Stimulated activated CD8-positive, alpha-beta memory T cell treated with anti-CD3 and anti-CD28 coated beads, Interleukin-4, amount 100 ng/mL, for 1 hour (primary cell): ENCODE measurements at places on chromosomes 4 and X.

DNA sequence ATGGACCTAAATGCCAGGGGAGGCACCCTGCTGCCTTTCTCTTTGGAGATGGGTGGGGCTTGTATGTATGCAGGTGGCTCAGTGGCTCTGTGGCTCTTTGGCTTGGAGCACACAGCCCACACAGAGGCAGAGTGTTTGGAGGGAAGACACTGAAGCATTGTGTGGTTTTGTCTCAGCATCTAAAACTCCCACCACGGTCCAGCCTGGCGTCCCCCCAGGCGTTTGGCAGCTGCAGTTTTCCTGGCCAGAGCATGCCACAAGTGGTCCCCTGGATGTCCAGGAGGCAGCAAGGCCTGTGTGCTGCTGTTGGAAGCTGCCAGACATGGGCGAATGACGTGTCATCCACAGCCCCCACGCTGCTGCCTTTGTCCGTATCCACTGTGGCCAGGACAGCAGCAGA, 32.2 kb upstream of the PSAPL1 start:
- DNase-seq: no peak

- no peak for DNase-seq
These were observed 63.4 kb downstream of the CLDN34 start for GRCh38 chrX:10030570-10030969.

DNA sequence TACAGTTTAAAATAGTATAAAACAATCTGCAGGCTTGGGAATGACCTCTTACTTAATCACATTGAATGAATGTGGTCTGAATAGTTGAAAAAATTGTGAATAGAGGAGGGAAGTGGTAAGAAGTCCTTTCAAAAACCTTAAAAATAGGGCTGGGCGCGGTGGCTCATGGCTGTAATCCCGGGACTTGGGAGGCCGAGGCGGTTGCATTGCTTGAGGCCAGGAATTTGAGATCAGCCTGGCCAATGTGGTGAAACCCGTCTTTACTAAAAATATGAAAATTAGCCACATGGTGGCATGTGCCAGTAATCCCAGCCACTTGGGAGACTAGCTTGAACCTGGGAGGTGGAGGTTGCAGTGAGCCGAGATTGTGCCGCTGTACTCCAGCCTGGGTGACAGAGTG, 36.5 kb downstream of the HERC3 start:
- no peak for DNase-seq

DNA sequence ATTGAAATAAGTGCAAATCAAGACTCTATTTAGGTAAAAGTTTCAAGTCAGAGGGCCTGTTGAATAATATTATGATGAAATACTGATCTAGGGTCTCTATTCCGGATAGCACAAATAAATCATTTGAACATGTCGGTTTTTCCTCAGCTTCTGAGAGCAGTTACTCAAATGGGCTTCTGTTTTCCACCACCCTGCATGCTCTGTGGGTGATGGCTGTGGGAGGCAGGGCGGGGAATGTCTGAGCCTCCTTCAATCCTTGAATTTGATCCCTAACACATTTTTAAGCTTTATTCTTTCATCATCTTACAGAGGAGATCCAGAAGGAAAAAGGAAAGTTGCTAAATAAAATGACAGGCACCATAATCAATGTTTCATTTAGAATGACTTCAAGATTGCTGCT, 8.5 kb downstream of the UNC5C start:
- DNase-seq: no peak

- no peak for DNase-seq
These were observed 22.7 kb downstream of the KLF3 start for GRCh38 chr4:38686682-38687081.

- no peak for DNase-seq
These were observed 155.4 kb upstream of the IL15 start for GRCh38 chr4:141480950-141481349.

- DNase-seq: no peak
These were observed 47.3 kb upstream of the RAB9B start for GRCh38 chrX:103879339-103879738.

- no peak for DNase-seq
These were observed 115.8 kb downstream of the THOC2 start for GRCh38 chrX:123617007-123617406.

- DNase-seq: no peak
These were observed 61.9 kb downstream of the COX18 start for GRCh38 chr4:73007526-73008100.

DNA sequence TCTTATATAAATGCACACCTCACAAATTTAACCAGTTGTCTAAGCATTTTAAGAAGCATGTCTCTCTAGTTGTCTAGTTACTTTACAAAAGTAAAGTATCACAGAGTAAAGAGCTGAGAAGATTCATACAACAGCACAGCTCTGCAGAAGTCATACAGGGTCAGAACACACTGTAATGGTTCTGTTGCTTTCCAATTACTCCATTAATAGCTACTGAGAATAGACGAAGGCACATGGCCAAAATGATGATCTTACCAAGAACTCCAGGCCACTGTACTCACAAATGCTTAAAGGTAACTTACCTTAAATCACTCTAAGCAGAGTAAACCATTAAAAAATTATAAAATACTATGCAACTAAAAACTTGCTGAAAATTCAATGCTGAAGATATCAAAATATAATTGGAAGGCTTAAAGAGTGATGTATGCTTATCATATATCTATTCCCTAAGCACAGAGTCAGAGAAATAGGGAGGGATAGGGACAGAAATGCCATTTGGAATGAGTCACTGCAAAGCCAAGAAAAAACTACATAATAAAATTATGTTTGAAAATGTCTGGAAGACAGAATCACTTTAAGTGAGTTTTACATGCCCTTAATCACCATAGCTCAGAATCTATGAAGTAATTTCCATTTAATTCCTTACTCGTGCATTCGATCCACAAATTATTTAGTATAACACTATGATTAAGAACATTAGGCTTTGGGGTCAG, 71.0 kb downstream of the DDX60L start:
- no peak for DNase-seq

GRCh38 chr4:149741186-149741831, 74.3 kb downstream of the IQCM start:
- DNase-seq: no peak

GRCh38 chr4:108210989-108211835, 42.5 kb upstream of the LEF1 start:
- DNase-seq: no peak

GRCh38 chr4:45621971-45622370, 501.9 kb downstream of the GABRG1 start:
- DNase-seq: no peak

- no peak for DNase-seq
These were observed 224.9 kb upstream of the VCX3A start for GRCh38 chrX:6759655-6760375.

- DNase-seq: no peak
These were observed 2.9 kb downstream of the GPRASP3 start for GRCh38 chrX:102723456-102723855.

GRCh38 chr4:141782205-141782604, 145.8 kb downstream of the IL15 start:
- DNase-seq: no peak

- no peak for DNase-seq
These were observed 61.1 kb upstream of the ARSJ start for GRCh38 chr4:114040319-114041116.

DNA sequence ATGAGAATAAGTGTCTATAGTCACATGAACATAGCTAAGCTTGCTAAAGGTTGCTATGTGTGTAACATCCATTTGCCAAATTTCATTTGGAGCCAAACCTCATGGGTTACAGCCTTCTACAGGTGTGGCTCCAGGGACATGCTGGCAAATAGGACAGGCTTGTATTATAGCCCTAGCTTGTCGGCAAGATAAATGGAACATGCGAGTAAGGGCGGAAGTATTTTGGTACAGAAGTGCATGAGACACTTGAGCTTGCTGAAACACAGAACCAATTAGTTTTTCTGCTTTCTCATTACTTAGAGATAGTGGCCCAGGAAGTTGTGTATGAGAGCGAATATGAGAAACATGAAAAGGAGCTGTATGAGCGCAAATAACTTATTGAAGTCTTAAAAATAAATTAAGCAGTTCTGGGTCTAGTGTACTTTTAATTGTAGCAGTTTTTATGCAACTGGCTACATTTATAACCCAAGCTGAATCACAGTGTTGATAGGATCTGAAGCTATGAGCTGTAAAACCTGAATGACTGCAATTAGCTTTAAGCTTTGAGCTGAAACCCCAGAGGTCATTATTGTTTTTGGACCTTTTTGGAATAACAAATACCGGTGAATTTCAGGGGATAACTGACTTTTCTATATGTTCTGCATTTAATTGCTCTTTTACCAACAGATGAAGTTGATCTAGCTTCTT, 64.6 kb downstream of the KDM5C start:
- no peak for DNase-seq

DNA sequence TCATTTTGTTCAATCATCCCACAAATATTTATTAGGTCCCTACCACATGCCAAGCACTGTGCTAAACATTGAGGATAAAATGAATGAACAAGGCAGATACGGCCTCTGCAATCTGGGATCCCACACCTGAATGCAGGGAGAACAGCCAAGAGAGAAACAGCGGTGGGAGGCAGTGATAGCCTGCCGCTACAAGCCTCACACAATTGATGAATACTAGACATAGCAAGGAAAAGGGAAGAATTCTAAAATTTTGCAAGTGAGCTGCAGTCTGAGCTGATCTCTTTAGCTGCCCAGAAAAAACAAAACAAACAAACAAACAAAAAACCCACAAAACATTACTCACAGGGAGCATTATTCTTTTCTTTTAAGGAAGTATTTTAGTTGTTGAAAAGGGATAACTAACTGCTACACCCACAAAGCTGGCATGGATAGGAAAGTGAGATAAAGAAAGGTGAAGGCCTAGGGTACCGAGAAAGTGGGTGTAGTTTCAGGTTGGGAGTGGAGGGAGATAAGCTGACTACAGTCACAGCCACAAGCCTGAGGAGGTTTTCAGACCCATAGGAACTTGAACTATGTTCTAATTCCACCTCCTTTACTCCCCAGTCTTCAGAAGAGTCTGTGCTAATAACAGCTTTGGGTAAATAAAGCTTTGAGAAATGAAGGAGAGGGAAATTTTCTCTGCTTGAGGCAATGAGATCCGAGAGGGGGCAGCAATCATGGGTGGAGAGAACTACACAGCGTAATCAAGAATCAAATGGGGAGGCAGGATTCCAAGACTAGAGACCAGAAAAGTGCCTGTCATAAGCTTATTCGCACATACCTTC, 85.4 kb downstream of the SH3RF1 start:
- DNase-seq: no peak

GRCh38 chr4:98976716-98977115, 18.8 kb upstream of the METAP1 start:
- no peak for DNase-seq

DNA sequence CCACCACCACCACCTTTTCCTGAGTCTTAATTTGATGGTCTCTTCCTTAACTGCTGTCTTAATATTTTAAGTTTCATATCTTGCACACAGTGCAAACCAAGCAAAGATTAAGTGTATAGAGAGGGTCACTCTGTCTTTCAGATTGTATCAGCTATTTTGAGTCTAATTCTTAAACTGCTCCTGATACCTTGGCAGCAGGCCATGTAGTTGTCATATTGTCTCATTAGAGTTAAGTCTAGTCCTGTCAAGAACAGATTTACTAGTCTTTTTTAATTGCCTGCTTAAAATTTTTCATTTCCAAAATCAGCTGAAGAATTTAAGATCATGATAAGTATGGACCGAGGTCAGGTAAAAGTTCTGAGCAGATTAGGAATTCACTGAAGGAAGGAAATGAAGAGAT, 51.5 kb downstream of the FHIP1A start:
- DNase-seq: no peak

- DNase-seq: no peak
These were observed 16.1 kb downstream of the IQCM start for GRCh38 chr4:149799546-149799945.

DNA sequence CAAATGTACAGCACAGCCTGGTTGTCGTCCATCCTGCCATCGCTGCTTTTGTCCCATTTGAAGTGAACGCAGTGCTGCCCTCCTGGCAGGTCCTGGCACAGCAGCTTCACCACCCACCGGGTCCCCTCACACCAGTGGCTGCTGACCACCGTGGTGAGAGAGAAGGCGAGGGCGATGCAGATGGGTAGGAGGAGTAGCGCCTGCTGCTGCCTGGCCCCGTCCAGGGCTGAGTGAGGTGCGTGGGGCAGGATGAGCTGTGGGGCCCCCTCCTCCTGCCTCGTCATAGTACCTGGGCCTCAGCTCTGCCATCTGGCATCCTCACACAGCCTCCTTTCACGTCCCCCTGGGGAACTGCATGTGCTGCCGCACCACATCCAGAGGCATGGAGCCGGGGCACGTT, 1.8 kb downstream of the DCAF8L2 start:
- DNase-seq: no peak

DNA sequence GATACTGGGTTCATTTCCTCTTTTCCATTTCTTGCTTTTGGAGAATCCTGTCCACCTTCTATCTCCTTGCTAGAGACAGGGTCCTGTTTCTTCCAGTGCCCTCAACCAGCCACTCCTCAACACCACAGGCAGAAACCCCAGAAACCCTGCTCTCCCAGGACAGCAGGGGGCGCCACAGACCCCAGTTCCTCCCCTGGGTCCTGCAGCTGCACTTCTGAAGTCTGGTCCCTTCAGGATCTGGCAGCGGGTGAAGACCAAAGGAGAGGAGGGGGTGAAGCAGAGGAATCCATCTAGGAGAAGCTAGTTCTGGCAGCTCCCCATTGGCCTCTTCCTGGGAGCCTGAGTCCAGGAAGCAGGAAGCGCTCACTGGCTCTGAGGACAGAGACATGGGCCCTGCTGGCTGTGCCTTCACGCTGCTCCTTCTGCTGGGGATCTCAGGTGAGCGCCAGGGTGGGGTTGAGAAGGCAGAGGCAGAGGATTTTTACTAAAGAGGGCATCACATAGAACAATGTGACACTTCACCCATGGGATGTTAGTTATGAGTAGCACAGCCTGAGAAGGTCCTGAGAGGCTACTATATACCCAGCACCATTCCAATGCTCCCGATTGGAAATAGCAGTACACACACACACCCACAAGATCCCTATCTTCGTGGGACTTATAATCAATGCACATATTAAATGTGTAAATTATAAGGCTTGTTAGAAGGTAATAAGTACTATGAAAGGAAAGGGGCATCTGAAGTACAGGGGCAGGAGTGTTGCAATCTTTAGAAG, at the start of gene PRSS48:
PRSS48 (plus strand) TSS at position 375 of the 776 bp plus-strand sequence; CDS start at position 387, 12 bp downstream.
- DNase-seq: no peak

GRCh38 chr4:87120411-87121162, 99.8 kb downstream of the KLHL8 start:
- no peak for DNase-seq

DNA sequence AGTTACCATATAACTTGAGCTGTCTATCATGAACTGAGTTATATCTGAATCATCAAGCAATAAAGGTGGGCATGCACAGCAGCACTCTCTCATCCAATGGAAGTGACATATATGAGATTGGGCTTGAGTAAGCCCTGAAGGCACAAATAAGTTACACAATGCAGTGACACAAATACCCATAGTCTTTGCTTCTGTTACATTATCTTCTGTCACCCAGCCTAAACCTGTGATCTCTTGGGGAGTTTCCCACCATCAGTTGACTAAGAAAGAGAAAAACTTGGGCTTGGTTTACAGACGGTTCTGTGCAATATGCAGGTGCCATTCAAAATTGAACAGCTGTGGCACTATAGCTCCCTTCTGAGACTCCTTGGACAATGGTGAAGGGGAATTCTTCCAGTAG, 138.8 kb upstream of the IL15 start:
- no peak for DNase-seq

GRCh38 chrX:10628906-10629305, 8.5 kb upstream of the MID1 start:
- DNase-seq: no peak
